ENCODE measurements at places on chromosomes 11 and 22.
A peak's percentile ranks its signal among the peaks of the same experiment; 100 is the strongest.

DNA sequence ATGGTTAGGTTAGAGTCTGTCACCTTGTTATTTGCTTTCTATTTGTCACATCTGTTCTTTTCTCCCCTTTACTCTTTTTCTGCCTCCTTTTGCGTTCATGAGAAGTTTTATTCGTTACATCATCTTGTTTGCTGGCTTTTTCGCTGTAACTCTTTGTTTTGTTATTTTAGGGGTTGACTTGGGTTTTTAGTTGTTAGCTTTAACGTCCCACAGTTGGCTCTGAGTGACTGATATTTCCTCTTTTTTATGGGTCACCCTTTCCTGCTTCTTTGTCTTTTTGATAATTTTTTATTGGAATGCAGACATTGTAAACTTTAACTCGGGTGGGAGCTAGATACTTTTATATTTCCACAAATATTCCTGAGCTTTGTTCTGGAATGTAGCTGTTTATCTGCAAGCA, 13.3 kb upstream of the TNNT3 start:
- DNase-seq = no peak

DNA sequence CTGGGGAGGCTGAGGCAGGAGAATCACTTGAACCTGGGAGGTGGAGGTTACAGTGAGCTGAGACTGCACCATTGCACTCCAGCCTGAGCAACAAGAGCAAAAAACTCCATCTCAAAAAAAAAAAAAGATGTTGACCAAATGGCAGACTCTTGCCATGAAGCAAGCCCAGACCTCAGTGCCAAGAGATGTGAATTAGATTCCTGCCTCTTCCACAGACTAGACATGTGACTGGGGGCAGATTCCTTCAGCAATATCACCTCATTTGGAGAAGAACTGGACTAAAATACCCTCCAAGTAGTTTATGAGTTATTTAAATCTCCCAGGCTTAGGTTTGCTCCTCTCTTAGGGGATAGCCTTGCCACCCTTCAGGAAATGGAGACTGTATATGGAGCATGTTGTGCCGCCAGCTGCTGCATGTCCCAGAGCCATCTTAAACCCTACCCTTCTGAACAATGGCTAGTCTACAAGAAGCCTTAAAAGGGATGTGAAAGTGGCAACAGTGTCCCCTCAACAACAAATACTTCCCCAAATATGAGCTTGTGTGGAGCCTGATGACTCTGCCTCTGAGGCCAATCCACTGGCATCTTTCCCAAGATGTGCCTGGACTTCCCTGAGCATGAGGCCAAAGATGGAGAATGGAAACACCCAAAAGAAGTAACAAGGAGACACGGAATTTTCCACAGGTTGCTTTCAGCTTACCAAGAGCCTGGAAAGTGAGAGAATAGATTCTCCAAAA, 763 bp upstream of the MS4A7 start:
- no peak for DNase-seq

DNA sequence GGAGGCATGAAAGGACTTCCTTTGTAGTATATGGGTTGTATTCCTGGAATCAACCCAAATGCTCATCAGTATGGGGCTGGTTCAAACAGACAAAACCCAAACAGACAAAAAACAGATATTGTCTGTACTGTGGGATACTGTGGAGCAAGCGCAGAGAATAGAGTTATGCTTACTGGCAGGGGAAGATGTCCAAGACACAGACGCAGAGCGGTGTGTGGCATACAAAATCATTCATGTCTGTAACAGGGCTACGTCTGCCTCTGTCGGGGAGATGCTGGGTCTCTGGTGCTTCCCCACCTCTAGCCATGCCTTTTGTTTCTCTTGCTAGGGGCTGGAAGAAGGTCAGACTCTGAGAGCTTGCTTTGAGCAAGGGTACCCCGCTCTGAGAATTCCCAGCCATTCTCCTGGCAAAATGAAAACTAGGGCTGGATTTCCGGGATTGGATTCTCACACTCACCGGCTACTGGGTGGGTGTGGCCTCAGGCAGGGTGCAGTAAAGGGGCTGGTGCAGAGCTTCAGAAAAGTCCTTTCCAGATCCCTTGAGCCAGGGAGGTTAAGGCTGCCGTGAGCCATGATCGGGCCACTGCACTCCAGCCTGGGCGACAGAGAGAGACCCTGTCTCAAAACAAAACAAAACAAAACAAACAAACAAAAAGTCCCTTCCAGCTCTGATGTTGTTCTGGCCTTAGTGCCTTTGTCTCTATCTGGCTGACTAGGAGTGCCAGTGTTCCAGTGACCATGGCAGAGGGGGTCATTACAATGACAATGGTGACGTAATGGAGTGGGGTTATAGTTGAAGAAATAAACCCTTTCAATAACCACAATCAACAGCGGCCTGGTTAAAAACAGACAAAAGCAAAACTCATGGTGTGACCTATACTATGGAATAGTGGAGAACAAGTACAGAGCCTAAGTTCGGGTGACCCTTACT, 2.9 kb upstream of the ABCC8 start:
- peak; percentile 31 for DNase-seq

DNA sequence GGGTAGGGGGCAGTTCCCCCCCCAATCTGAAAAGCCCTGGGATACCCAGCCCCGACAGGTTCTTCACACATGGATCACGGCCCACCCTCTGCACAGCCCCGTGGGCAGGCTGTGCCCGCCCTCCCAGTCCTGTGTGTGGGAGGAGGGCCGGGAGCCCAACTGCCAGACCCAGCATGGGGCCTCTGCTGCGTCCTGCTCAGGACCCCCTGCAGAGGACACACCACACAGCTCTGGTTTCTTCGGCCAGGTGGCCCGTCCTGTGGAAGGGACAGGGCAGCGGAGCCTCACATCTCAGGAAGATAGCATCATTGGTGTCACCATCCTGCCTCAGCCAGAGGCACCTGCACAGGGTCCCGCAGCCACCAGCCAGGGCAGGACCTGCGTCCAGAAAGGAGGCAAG, 396.0 kb downstream of the TBC1D22A start:
- no peak for DNase-seq

- no peak for DNase-seq
Measured at GRCh38 chr11:21066030-21066429, 396.6 kb downstream of the NELL1 start.

DNA sequence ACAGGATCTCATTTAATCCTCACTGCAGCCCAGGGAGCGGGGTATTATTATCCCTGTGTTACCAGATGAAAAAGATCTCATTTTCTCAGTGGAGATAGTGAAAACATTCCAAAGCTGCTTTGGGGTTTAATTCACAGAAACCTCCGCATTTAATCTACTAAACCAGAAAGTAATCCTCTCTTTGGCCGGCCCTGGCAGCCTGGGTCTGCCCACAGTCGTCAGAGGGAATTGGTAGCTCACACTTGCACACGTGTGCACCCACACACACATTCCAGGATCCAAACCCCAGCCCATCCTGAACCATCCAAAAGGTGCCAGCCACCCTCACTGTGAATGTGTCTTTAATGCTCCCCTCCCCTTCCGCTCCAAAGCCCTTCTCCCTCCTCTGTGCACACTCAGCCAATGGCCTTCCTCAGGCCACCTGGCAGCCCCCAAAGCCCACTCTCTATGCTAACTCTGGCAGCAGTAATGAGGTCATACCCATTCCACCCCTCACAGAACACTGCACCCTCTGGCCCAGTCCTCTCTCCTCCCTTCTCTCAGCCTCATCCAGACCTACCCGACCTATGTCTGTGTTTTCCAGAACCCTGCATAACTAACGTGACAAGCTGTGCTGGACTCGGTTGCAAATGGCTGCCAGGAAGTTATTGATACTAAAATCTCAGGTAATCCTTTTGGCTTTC, 466.2 kb downstream of the SOX6 start:
- DNase-seq = peak; percentile 45

- no peak for DNase-seq
Measured at GRCh38 chr11:125903711-125904659, at the start of gene DDX25. DDX25 (plus strand) TSS chr11:125904508; CDS start chr11:125904518, 10 bp downstream.

All from EL (cell line).